ENCODE measurements at places on chromosomes 2 and 18.

GRCh38 chr2:178756843-178757242 is 50.4 kb downstream of the TTN start:
- DNase-seq, result no peak

- no peak for DNase-seq
These were observed 69.5 kb upstream of the TGIF1 start for GRCh38 chr18:3380384-3380961.

DNA sequence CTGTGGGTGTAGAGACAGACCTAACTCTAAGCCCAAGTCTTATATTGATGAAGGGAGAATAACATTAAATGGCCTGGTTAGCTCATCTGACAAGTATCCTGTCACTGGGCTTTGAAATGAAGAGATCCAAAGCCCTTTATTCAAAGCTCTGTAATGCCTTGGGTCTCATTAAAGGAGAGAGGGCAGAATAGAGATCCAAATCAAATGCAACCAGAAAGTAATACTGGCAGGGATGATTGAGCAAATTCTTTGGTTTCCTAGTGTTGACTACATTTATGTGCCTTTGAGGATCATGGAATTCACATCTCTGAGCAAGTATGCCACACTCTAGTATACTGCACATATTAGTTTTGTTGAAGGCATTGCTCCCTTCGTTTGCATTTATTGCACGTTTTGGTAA is 147.9 kb upstream of the CAVIN2 start:
- no peak for DNase-seq

GRCh38 chr2:86333378-86333777 is 4.0 kb downstream of the REEP1 start:
- DNase-seq, result no peak

GRCh38 chr2:204143216-204144014 is 206.9 kb downstream of the ICOS start:
- DNase-seq, result no peak

DNA sequence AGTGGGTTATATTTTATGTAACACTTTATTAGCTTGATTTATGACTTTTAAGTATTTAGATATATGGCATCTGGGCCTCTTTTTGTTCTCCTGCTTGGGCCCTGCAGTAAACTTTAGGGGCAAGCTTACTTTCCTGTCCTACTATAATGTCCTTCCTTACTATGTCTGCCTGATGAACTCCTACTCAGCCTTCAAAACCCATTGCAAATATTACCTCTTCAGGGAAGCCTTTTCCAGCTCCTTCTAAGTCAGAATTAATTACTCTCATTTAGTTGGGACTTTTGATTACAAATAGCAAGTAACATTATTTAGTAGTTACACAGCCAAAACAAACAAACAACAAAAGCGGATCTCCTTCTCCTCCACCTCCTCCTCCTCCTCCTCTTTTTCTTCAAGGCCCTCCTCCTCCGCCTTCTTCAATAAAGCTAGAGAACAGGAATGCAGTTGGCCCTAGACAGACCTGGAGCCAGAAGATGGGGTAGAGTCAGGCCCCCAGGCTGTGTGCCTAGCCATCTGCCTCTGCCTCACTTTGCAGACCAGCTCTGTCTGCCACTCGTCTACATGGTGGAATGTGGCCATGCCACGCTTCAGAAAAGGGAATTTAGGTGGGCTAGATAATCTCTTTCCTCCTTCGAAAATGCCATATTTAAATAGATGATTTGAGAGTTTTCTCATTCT is 301.2 kb downstream of the SP3 start:
- no peak for DNase-seq

DNA sequence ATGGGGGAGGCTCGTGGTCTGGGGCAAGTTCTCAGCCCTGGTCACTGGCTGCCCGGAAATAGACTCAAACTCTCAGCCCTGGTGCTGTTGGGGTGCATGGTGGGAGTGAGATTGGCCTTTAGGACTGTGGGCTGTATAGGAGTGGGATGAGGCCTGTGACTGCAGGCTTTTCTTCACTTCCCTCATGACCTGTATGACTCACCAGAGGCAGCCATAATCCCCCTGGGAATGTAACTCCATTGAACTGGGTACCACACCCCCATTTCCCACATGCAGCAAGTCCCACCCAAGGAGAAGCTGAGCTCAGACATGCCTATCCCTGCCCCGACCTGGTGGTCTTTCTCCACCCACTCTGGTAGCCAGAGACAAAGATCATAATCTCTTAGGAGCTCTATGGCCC is 177.7 kb upstream of the OSR1 start:
- no peak for DNase-seq

DNA sequence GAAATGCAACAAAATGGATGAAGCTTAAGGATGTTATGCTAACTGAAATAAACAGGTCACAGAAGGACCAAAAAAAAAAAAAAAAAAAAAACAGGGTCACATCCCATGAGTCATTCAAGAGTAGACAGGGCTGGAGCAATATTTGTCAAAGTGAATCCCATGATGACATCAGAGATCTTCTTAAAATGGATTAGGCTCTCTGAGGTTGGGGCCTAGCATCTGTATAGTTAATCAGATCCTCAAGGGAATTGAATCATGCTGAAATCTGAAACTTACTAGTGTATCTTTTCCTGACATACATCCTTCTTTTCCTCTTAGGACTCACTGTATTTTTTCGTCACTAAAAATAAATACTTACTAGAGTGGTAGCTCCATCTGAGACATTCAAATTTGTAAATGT is 380.6 kb upstream of the NXPH2 start:
- no peak for DNase-seq

DNA sequence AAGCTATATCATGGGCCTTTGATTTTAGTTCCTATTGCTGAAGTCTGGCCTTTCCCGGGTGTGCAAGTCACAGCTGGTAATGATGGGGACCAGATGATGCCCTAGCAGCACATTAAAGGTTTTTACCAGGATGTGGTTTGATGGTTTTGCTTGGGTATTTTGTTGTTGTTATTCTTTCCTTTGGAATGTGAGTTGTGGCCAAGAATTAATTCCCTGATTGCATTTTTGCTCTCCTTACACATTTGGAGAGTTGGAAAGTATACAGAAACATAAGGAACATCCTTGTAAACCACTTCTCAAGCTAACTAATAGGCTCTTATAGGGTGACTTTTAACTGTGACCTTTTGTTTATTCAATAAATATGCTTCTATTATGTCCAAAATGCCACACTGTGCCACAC is 154.1 kb upstream of the MMADHC start:
- no peak for DNase-seq

- DNase-seq, result no peak
These were observed 62.5 kb downstream of the STK39 start for GRCh38 chr2:168184681-168185513.

DNA sequence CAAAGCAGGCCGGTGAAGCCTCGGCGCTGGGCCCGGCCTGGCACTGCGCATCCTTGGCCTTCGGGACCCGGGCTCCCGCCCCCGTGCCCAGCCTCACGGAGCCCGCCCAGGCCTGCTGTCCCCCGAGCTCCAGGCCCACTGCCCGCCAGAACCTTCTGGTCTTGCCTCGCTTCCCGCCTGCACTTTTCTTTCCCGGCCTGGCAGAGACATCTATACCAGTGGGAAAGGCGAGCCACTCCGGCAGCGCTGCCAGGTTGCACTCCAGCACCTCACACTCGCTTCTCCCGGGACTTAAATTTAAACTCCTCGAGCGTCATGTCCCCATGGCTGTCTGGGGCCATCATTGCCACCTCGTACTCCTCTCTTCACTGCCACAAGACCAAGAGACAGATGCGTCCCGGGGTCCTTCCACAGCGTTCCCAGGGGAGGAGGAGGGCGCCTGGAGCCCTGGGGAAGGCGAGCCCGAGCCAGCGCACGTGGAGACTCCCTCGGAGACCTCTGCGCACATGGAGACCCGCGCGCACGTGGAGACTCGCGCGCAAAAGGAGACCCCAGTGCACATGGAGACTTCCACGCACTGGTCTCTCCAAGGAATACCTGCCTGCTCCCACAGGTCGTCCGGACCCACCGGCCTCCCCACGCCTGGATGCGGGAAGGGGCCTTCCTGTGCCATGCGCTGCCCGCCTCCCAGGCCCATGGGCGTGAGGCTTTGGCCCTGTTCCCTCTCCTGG is 253.1 kb upstream of the SALL3 start:
- DNase-seq, result no peak

- DNase-seq, result peak; percentile 4
These were observed 44.4 kb upstream of the SETBP1 start for GRCh38 chr18:44636241-44636640.

- DNase-seq, result no peak
These were observed 194.1 kb downstream of the PRKCE start for GRCh38 chr2:45845566-45845965.

GRCh38 chr2:38017836-38018235 is 58.1 kb downstream of the CYP1B1 start:
- no peak for DNase-seq

DNA sequence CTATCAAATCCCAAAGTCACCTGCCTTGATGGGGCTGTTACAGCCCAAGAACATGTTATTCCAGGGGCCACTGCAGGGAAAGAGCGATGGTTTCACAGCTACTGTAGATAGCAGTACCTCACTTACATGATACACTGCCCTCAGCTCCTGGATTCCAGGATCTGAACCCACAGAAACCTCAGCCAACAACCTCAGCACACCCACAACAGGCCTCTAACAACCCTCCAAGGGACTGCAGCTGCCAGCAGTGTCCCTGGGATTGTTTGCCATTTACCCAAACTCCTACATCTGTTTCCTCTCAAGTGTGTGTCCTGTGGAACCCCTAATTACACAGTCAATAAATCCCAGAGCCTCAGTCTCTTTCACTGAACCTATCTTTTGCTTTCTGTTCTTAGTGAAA is 28.2 kb downstream of the OSBPL1A start:
- no peak for DNase-seq

DNA sequence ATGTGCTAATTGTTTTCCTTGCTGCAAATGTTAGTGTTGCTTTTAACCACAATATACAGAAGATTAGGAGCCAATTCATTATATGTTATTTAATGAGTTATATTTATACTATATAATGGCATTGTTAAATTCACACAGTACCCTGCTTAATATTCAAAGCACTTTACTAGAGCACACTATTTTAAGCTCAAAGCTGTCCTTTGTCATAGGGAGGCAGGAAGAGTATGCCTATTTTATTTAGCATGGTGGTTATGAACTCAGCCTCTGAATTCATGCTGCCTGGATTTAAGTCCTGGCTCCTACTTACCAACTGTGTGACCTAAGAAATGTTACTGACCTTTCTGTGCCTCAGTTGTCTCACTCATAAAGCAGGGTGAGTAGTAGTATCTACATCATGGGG is 80.5 kb downstream of the FASTKD2 start:
- DNase-seq, result no peak

DNA sequence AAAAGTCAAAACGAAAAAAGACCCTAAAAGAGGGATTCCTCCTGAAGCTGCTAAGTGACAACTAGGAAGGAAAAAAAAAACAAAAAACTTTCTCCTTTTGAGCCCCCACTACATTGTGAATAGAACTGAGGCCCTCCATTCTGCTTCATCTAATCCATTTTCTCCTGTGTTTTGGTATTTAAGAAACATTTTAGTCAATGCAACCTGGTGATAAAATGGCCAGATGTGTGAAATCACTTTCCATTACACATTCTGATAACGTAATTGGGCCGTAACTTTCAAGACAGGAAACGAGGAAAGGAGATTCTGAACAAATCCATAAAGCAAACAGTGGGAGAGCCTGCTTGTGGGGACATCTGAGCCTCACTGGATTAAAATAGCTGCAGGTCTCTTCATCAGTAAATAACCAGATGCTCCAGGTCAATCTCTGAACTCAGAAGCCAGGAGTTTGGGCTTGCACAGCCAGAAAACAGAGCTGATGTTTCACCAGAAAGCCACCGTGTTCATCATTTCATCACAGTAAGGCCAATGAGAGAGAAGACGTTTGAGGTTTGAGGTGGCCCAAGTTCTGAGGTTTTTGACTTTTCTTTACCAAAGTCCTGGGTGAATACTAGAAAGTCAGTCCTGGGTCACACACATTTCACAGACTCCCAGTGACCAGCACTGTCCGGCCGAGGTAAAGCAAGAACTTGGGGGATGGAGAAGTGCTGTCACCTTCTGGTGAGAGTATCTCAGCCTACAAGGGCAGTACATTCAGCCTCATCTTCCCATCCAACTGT is 47.8 kb downstream of the TGFA start:
- DNase-seq, result no peak

DNA sequence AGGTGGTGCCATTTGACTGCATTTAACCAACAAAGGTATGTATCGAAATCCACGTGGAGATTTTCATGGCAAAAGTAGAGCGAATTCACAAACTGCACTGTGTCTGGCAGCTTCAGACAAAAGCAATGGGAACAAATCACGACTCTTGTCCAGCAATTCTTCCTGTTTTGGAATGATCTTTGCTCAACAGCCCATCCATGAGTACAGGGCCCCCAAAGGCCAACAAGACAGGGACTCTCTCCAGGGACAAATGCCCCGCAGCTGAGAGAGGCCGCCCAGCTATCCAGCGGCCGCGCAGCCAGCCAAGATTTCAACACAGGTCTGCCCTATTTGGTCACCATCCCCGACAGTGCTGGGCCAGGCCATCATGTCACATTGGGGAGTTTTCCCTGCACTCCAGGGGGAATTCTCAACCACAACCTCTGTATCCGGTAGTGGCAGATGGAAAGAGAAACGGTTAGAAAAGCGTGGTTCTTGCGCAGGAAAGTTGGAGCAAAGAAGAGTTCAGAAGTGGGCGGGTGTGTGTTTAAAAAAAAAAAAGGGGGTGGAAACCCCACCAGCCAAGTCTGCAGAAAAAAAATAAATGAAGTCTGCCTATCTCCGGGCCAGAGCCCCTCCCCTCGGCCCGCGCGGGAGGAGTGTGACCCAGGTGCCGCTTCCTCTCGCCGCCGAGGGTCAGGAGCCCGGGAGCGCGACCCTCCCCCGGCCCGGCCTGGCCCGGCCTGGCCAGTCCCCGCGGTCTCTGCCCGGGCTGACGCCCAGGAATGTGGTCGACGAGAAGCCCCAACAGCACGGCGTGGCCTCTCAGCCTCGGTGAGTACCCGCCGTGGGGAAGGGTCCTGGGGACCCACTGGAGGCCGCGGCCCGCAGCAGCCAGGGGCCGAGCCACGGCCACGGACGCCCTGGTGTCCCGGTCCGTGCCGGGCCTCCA is at the start of gene GYPC:
Gene GYPC (plus strand): TSS at position 659 of the 931 bp plus-strand sequence. CDS start 106 bp downstream, at position 765.
- peak; percentile 73 for DNase-seq

DNA sequence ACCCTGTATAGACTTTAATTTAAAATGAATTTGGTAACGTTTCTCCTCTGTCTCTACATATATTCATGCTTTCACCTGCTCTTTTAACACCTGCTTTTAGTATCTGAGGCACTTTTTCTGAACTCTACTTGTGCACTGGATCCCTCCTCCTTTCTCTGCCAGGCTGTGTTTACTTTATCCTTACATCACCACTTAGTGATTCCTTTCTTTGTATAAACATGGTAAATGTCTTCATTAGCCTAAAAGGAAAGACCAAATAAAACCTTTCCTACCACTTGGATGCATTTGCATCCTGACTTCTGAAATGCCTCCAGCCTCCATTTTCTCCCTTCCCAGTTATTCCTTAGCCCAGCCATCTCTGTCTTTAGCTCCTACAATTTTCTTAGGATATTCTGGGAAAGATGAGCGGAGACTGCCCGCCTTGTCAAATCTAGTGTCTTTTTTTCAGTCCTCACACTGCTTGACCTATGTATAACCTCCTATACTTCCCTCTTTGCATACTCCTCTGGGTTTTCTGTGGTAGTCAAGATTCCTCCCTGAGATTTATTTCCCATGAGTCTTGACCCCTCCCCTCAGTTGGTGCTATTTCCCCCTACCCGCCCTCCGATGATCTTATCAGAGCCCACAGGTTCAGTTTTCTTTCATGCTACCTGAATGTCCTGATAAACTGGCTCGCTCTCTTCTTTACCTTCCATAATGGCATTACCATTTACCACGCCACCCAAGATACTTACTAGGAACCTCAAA is 44.8 kb downstream of the REL start:
- DNase-seq, result no peak
